Stimulated activated memory B cell treated with anti-CD40 and anti-IgM and Interleukin-4, amounts not matched to agents 10 μg/mL and 1 μg/mL and 100 μg/mL, for 72 hours (primary cell): ENCODE measurements at places on chromosomes 6 and 20.

DNA sequence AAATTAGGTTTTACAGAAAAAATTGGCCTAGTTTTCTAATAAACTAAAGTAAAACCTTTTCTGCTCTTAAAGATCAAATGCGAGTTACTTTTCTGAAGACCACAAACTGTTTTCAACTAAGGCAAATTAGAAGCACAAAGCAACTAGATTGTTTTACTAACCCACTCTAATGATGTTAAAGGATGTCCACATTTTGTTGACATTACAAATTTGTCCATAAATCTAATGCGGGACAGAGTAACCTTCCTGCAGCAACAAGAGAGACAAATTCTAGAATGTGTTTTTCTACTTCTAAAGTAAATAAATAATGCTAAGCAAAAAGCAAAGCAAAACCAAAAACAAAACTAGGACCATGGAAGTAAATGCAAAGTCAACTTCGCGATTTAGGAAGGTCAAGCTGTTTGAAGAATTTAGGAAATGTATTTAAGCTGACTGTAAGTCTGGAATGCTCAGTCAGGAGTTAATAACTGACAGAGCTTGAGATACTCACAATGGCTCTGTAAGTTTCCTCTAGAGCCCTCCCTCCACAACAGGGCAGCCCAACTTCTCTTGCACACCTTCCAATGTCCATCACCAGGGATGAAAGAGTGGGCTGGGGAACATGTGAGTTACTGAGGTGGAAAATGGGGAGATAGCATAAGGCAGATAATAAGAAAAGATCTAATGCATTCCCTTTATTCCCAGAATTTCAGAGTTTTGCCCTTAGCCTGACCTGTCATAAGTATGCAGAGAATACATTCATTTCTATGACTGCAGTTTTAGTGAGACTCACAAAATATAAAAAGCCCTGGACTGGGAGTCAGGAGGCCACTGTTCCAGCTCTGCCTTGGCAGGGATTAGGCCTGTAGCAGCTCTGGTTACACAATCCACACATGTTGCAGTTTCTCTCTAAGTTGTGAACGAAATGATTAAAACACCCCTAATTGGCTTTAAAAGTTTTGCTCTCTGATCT lies 158.8 kb downstream of the FOXA2 start:
- ATAC-seq, result no peak

DNA sequence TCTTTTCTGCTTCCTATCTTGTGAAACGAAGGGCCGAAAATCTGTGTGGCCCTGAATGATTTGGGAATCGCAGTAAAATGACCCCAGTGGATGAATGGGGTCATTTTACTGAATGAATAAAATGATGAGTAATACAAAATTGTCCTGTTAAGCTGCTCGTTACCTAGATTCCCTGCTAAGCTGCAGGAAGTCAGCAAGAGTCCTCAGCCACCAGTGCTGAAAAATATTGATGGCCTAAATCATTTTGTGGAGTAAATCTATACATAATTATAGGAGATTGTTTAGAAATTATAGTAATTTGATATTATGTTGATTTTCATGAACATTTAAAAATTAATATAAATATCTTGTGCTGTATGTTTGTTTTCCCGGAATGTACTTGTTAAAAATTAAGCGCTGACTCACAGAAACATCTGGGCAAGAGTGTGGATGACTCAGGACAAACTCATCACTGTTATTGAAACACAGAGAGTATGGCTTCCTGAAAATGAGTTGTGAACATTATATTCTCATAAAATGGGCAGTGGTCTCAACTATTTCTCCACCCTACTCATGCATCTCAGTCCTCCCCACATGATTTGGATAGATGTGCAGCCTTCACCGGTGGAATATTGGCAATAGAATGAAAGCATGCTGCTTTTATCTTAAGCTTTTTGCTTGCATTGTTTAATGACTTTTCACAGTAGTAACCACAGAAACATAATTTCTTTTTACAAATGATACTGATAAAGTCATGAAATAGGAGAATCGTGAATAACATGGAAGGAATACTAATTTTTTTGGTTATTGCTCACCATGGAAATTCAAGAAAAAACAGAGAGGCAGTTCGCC lies 36.2 kb upstream of the RGS17 start:
- no peak for ATAC-seq

GRCh38 chr6:71284785-71285184 lies 3.8 kb upstream of the OGFRL1 start:
- no peak for ATAC-seq

DNA sequence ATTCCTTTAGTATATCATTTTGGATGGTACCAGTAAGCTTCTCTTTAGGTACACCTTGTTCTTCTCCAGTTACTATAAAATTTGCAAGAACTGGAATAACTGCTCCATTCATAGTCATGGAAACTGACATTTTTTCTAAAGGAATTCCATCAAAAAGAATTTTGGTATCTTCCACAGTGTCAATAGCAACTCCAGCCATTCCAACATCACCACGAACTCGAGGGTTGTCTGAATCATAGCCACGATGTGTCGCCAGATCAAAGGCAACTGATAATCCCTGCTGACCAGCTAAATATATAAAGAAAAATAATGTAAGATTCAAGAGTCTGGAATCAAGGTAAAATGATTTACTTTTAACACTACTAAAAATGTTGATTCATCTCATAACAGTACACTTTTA lies 5.3 kb downstream of the MMUT start:
- ATAC-seq, result no peak

- peak; percentile 39 for ATAC-seq
Measured at GRCh38 chr20:49318430-49319207, 40.8 kb upstream of the ZNFX1 start.

DNA sequence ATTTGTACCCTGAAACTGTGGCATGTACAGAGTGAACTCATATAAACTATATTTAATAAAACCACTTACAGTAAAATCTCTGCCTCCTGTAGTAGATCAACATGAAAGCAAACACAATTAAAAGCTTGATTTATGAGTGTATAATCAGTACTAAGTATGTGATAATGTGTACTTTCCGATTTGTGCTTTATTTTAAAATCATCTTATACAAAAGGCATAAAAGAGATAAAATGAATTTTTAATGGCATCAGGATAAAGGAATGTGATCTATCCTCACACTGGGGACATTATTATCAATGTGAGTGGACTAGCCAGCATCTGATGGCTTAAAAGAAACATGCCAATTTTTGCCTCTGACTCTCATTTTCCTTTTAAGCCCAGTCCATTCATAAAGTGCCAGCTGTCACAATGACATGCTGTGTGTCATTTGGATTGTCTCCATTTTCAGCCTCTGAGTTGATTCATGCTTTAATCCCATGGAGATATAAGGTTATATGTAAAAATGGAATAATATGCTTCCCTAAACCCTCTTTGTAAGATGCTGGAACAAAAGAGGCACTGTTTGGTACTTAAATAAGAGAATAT lies 831.6 kb upstream of the EYS start:
- ATAC-seq, result no peak

GRCh38 chr20:63248835-63249591 lies 5.2 kb downstream of the NKAIN4 start:
- no peak for ATAC-seq

- ATAC-seq, result no peak
Measured at GRCh38 chr6:105755885-105756284, 330.3 kb upstream of the PRDM1 start.

DNA sequence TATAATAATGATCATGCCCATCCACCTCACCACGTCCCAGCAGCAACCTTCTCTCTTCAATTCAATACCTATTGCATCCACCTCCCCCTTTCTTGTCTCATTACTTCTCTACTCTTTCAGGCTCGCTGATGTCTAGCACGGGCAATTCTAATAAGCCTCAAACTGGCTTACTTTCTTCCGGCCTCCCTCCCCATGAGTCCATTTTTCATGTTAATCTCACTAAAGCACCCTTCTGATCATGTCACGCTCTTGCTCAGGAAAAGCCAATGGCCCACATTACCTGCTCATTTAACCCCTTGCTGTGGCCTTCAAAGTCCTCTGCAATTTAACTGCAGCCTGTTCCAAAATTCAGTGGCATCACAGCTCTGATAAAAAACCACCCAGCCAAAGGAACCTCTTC lies 105.1 kb downstream of the UTRN start:
- no peak for ATAC-seq

DNA sequence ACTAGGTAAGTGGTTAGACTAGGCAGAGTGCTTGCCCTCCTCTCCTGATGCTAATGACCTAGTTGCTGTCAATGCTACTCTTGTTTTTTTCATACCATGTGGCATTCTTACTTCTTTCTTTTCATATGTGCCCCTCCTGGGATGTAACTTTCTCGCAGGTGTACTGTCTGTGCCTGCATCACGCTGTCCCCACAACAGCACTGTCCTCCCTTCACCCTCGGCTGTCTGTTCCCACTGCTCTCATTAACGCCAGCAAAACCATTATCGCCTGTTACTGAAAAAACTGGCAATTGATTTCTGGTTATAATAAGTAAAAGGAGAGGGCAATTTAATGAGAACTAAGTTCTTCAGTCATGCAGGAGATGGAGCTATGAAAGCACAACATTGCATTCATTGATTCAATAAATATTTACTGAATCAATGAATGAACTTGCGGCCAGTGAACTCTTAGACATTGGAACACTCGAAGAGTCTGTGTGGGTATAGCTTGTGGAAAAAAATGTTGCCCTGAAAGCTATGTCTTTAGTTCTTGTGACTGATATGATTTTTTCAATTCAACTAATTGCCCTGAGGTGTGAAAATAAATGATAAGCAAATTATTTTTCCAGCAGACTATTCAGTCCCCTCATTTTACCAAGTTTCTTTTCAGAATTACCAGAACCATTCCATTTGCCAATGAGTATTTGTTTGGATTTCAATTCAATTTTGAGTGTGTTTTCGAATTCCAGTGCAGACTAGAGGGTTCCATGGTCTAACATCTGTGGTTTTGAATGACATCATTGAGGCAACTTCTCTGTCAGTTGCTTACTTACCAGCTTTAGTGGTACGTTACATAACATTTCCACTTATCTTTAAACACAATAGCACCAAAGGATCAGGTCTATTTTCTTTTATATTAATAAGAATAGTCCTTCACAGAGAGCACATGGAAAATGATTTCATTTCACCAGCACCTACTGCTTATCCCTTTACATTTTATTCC lies 2.1 kb downstream of the SLC17A4 start:
- ATAC-seq, result no peak

GRCh38 chr6:24957199-24957598 lies 21.4 kb upstream of the RIPOR2 start:
- no peak for ATAC-seq

- ATAC-seq, result no peak
Measured at GRCh38 chr20:58696411-58696961, 3.9 kb downstream of the NPEPL1 start.

DNA sequence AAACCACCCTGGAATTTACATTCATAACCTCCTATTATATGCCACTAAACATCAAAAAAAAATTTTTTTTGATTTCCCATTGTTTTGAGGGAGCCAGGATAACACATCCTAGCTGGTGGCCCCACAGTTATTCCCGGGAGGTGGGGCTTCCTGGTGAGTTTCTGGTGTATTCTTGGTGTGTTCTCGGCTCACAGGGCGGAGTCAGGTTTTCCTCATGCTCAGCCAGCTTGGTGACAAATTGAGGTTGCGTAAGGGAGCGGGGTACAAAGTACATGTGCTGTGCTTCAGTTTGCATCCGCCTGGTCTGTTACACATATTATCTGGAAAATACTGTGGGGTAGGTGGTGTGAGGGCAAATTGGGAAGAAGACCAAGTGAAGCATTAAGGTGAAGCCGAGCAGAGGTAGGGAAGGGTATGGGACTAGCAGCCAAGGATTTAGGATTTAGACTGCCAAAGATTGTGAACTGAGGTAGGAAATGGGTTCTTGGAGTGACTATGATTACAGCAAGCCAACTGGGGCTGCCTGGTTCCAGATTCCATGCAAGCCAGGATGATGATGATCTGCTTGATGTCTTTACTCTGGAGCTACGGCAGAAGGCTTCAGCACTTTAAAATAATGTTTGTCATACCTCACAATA lies 46.2 kb upstream of the EEF1A1 start:
- no peak for ATAC-seq

DNA sequence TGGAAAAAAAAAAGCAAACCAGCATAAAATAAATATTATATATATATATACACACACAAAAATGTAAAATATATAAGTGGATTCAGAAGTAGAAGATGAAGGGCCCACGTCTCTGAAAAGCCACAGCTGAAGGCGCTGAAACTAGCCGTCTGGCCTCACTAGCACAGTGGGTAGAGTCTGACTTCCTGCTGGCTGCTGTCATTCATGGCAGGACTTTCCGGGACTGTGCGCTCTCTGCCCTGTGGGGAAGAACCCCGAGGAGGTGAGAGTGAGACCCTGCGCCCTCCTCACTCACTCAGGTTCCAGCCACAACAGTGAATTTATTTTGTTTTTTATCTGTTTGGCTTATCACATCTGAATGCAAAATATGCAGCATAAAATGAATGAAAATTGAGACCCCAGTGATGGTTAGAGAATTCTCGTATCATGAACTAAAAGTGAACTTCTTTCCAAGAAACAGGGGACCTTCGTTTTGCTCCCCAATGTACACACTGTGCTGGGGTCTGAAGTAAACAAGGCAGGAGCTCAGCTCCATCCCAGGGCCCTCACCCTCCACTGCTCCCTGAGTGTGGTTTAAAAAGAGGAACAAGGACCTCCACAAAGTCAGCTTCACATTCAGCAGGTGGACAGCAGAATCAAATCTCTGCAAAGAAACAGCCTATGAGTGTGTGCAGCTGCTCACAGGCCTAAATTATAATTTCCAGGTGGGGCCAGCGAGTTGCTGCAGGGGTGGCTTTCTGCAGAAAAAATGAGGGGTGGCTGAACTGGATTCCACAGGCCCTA lies 1.3 kb upstream of the RAMACL start:
- peak; percentile 93 for ATAC-seq

GRCh38 chr6:27755768-27756167 lies 156.4 kb downstream of the OR2B2 start:
- no peak for ATAC-seq

DNA sequence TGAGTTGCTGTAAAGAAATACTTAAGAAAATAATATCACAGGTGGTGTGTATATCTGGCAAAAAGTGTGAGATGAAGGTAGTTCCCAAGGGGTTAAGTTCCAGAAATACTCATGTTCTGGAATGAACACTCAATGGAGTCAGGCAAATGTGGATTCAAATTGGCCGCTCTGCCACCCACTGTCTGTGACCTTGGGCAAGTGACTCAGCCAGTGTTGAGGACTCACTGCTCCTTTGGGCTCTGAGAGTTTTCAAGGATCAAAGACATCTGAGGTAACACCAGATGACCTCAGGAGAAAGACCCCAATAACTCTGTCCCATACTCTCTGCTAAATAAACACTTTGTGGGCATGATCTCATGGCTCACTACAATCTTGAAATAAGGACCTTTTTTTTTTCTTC lies 59.2 kb upstream of the EYA2 start:
- no peak for ATAC-seq

GRCh38 chr20:2051946-2052345 lies 49.7 kb upstream of the STK35 start:
- ATAC-seq, result no peak

DNA sequence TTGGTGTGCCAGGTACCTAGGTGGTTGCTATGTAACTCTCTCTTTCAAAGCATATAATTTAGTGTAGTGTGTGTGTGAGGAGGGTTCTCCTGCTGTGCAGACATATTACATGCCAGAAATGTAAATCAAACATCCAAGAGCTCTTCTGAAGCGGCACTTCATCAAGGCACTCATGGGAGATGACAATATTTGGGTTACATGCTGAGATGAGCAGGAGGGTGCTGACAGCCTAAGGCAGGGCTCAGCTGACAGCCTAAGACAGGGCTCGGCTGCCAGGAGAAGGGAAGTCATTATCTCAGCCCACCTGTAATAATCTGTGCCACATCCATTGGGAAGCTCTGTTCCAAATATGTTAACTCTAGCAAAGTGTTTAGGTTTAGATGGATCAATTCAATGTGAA lies 39.1 kb downstream of the ADGRF5 start:
- ATAC-seq, result no peak
